Nasal cavity respiratory epithelium epithelial cell of viscerocranial mucosa (primary cell): ENCODE measurements at places on chromosomes 2 and 18. TPM values are rescaled to one million over a fixed set of nuclear protein-coding genes. Genes with fewer than 3 reads are reported as not detected.

HOXD9 gene
- total RNA-seq = not detected in 2 replicates

PCARE gene
- total RNA-seq = under 0.01 TPM in 1 of 2 replicates, not detected in the other

SRD5A2 gene
- total RNA-seq = under 0.01 and 0.07 TPM in 2 replicates

RAB1A gene
- total RNA-seq = 135 and 175 TPM in 2 replicates

SIX3 gene
- 0.68 and 4.1 TPM in 2 replicates for total RNA-seq

SPATS2L gene
- 46.5 and 132 TPM in 2 replicates for total RNA-seq

ARHGAP28 gene
- under 0.01 and 6.0 TPM in 2 replicates for total RNA-seq

ANO7 gene
- total RNA-seq = 0.28 TPM in 1 of 2 replicates, not detected in the other
